Mesenchymal stem cell (in vitro differentiated cells and primary cell): ENCODE measurements at places on chromosomes 7 and 10.

DNA sequence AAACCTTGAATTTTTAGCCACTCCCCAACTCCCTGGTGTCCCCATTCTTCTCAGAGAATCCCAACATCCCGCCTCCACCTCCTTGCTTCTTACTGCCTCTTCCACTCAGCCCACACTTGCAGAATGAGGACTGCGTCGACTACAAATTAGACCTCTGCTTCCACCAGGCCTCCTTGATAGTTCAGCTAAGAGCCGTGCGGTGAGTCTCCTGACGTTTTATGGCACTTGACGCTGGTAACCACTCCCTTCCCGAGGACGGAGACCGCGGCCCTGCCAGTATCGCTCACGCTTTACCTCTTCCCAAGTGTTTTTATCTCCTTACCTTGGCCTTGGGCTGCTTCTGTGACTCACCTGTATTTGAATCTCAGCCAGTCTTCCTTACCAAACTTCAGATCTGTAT is 31.1 kb downstream of the RBM17 start:
- DNase-seq: no peak

DNA sequence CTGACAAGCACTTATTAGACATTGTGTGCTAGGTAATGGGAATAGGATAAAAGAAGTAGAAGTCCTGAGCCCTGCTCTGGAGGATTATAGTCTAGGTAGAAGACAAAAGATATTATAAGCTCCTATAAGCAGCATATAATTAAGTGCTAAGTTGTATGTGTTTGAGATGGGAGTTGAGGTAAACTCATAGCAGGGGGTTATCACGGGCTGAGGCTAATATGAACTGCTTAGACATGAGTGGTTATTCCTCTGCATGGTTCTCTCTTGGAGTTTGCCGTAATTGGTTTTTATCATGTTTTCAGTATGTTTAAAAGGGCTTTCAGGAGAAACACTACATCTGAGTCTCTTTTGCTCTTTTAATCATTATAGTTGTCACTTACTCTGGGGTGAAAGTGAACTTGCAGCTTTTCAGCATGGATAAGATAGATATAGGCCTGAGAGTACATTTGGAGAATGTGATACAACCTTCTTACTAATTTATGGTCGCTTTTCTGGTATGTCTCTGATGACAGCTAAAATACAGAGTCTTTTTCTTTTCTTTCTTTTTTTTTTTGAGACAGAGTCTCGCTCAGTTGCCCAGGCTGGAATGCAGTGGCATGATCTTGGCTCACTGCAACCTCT is 39.0 kb downstream of the SMNDC1 start:
- DNase-seq: no peak

DNA sequence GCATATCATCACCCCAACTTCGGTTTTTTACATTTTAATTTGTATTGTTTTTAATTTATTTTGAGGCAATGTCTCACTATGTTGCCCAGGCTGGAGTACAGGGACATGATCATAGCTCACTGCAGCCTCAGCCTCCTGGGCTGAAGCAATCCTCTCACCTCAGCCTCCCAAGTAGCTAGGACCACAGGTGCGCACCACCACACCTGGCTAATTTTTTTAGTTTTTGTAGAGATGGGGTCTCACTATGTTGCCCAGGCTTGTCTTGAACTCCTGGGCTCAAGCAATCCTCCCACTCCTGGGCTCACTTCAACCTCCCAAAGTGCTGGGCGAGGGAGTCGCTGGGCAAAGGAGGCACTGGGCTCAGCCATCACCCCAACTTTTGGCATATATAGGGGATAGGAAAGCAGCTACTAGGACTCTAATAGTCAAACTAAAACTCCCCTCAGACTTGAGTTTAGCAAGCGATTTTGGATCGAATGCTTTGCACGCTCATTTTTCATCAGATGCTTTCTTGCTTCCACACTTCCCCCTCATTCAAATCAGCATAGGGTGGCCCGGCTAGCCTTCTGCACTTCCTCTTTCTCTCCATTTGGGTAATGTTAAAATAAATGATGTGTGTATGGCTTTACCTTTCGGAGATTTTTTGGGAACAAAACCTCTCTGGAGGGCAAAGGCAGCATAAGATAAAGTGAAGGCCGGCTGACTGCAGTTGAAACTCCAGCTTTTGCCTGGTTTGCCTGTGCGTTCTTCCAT is 20.8 kb upstream of the NMT2 start:
- DNase-seq: no peak

GRCh38 chr10:391305-391704 is 256.1 kb downstream of the ZMYND11 start:
- no peak for DNase-seq

DNA sequence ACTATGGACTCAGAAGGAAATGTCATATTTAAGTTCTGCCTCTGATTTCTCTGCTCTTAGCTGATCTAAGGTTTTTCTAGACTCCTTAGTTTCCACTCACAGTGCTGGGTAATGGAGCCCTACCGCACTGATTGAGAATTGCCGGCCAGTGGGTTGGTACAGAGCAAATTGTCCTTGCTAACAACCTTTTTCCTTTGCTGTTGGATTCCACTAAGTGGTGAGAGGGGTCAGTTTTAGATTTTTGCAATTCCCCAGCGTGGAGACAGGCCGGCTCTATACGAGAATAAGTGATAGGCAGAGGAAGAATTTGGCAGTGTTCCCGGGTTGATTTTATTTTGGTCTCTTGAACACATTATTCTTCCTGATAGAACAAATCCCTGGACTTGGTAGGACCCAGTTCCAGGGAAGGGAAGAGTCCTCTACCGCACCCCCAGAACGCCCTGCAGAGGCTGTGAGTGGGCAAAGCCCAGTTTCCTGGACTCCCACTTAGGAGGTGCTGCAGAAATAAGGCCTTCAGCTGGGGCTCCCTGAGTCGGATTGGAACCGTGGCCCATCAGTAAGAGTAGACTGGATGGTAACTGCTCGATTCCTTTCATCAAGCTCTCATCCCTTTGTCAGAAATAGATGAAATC is 3.0 kb upstream of the NRP1 start:
- peak; percentile 67 for DNase-seq

- no peak for DNase-seq
Observed at GRCh38 chr7:137316648-137317353, 26.7 kb downstream of the PTN start.
